Kidney (tissue), 22 donors: ENCODE measurements at places on chromosomes 11 and 22.
A peak's percentile ranks its signal among the peaks of the same experiment; 100 is the strongest.

DNA sequence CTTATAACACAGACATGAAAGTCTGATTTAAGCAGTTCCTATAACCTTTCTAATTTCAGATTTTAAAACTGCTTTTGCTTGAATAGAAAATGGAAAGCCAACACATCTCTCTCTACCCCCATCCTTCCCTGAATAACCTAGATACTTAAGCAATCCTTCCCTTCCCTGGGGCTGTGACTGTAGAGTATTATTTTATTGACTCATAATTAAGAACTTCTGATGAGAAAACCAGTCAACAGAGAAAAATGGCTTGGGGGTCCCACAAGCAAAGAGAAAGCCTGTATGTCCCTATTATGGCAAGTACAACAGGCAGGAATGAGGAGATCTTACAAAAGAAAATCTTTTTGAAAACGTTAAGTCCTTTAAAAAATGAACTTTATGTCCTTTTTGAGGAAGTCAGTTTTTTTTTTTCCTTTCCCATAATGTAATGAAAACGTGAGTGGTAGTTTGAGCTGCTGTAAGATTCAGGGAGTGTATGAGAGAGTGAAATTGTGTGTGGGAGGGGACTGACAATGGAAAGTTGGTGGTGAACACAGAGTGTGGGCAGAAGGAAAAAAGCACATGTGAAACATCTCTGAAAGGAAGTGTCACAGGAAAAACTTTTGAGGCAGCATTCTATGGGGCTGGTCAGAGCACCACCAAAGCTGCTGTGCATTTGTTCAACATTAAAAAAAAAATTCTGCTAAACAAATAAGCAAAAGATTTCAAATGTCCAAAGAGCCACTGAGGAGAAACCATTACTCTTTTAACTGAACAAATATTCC lies 154.6 kb downstream of the MAML2 start:
- peak; percentile 62 for DNase-seq

DNA sequence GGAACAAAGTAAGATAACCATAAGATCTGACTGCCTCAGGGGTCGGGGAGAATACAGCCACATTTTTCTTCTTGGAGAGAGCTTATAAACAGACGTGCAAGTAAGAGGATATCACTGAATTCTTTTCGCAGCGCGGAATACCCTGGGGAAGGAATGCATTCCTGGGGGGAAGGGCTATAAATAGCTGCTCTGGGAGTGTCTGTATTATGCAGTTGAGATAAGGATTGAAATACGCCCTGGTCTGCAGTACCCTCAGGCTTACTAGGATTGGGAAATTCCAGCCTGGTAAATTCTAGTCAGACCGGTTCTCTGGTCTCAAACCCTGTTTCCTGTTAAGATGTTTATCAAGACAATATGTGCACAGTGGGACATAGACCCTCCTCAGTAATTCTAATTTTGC lies 1491.7 kb upstream of the RAG2 start:
- DNase-seq: no peak

DNA sequence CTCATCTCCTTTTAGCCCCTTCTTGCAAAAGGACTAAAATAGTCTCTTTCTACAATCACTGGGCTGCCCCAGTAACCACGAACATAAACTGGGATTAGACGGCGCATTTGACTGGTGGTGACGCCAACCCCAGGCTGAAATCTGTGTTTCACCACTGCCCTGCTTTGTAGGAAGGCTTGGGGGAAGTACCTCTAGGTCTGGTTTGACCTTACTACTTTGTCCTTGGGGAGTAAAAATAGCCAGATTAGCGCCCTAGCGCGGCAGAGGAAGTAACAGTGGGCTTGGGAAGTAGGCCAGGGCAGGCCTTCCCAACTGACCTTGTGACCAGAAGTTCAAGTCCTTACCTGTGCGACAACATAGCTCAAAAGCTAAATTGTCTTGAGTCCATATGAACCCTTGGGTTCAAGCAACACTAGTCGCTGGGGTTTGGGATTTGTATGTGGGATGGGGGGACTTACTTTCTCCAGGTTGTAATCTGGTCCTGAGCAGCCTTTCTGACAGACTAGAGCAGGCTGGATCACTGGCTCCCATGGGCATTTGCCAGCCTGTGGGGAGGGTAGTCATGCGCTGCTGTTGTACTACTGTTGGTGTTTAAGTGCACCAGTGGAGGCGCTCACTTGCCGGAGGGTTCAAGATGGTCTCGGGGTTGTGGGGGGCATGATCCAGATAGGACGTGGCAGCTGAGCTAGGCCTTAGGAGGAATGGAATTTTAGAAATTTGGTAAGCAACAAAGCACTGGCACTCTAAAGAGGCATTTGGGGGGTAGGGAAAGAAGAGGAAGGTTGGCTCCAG lies 953 bp upstream of the PACS1 start:
- DNase-seq: no peak

DNA sequence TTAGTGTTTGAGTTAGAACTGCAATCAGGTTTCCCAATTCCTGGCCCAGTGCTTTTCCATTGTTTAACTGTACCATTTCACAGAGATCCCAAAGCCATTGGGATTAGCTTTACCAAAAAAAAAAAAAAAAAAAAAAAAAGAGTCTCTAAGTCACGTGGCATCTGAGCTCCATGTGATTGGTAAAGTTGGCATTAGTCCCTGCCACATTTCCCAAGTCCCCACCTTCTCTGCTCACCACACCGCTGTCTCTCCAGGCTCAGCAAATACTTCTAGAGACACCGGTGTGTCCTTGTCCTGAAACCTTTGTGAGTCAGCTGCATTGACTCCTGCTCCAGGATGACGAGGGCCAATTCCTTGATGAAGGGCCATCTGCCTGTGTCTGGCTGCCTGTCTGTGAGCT lies 305.3 kb downstream of the KIRREL3 start:
- no peak for DNase-seq

DNA sequence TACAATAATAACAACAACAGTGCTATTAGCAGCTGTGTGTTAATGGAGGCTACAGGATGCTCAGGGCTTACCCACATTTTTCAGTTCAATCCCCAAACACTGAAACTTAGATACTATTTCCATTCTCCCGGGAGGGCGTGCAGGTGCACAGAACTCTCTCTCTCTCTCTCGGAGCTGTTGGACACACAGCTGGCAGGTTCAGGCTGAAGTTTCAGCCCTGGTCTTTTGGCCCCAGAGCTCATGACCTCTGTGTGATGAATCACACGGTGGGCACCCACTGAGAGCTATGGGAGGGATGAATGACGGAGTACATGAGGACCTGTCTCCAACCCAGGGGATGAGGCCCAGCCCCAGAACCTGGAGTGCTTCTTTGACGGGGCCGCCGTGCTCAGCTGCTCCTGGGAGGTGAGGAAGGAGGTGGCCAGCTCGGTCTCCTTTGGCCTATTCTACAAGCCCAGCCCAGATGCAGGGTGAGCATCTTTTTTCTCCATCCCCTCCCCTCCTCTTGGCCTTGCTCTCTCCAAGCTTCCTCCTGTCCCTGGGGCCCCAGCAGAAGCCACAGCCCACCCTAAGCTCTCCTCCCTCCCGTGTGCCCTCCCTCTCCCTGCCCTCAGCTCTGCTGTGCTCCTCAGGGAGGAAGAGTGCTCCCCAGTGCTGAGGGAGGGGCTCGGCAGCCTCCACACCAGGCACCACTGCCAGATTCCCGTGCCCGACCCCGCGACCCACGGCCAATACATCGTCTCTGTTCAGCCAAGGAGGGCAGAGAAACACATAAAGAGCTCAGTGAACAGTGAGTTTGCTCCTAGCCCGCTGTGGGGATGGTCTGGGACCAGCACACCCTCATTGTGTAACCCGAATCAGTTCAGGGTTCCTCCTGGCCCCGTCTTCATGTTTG lies 16.9 kb downstream of the CSF2RB start:
- peak; percentile 10 for DNase-seq
